ENCODE measurements at places on chromosomes 3 and 15.

- DNase-seq = no peak
Measured at GRCh38 chr15:56249092-56249491, 5.4 kb upstream of the RFX7 start.

DNA sequence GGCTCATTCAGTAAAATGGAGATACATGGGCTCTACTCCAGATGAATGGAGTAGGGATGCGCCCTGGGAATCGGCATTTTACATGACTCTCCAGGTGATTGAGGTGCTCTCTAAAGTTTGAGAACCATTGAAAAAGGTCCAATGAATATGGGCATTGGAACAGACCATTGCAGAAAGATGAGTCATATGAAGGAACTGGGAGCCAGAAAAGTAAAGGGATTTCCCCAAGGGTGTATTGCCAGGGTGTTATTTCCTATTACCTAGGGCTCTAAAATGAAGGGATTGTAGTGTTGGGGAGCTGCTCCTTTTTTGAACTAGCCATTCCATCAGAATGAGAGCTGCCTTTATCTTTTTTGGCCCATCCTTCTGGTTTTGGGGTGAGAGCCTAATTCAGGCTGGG lies 21.7 kb downstream of the CLDN11 start:
- DNase-seq = no peak

DNA sequence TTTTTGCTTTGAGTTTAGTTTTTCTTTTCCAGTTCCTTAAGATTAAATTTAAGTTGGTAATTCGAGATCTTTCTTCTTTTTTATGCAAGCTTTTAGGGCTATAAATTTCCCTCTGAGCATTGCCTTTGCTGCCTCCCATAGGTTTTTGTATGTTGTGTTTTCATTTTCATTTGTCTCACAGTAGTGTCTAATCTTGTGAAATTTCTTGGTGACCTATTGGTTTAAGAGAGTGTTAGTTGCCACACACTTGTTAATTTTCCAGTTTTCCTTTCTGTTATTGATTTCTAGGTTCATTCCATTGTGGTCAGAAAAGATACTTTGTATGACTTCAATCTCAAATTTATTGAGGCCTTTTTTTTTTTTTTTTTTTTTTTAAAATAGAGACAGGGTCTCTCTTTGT lies 18.3 kb upstream of the IL20RB start:
- DNase-seq = no peak

- no peak for DNase-seq
Measured at GRCh38 chr3:183277260-183277659, 24.2 kb downstream of the B3GNT5 start.

- no peak for DNase-seq
Measured at GRCh38 chr3:12138044-12138443, 20.7 kb downstream of the TIMP4 start.

- no peak for DNase-seq
Measured at GRCh38 chr3:133880886-133881455, 14.7 kb downstream of the RAB6B start.

GRCh38 chr3:11386465-11387113 lies 114.4 kb downstream of the ATG7 start:
- no peak for DNase-seq

- no peak for DNase-seq
Measured at GRCh38 chr3:9214185-9214584, 35.3 kb downstream of the SRGAP3 start.

DNA sequence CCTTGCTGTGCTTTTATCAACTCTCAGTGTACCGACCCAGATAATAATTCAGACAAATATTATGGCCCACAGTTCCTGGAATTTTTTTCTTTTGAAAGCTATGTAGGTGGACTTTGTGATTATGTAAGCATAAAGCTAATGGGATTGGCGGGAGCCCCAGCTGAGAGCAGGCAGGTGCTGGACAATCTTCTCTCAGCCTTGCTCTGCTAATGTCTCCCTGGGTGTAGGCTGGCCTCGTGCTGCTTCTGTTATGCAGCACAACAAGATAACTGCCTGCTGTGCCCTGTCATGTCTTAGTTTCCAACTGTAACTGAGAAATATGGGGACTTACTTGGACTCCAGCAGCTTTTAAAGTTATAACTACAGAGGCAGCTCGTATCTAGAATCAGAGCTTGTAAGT lies 415.0 kb downstream of the PDCD6IP start:
- no peak for DNase-seq

GRCh38 chr3:142664311-142664710 lies 59.5 kb upstream of the TRPC1 start:
- DNase-seq = no peak
